ENCODE measurements at places on chromosomes 7 and 10. TPM values are rescaled to one million over a fixed set of nuclear protein-coding genes. Genes with fewer than 3 reads are reported as not detected.

The TAS2R3 gene
- total RNA-seq = 0.74 TPM

The SPOCK2 gene
- total RNA-seq = 3.4 TPM

The BUB3 gene
- total RNA-seq = 107 TPM

The PLAU gene
- total RNA-seq = 19.5 TPM

The ARHGEF5 gene
- total RNA-seq = 11.9 TPM

The MALRD1 gene
- total RNA-seq = 0.28 TPM

The H2BK1 gene
- not detected for total RNA-seq

The MXI1 gene
- 10.3 TPM for total RNA-seq

The COA1 gene
- total RNA-seq = 55.5 TPM

GRCh38 chr10:92381543-92381954, 90.6 kb downstream of the MARCHF5 start:
- DNase-seq = peak; percentile 13

- DNase-seq = no peak
These were observed 189.3 kb upstream of the LYZL2 start for GRCh38 chr10:30818854-30819253.

DNA sequence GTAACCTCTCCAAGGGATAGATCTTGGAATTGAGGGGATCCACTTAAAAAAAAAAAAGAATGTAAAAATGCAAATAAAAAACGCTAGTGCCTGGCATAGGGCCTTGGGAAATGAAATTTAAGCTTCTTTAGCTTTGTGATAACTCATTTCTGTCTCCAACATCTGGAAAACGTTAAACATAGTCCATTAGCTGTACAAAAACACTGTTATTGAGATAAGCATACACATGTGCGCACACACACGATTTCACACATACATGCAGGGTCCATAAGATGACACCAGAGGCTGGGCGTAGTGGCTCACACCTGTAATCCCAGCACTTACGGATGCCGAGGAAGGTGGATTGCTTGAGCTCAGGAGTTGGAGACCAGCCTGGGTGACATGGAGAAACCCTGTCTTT, 13.7 kb upstream of the CUL2 start:
- no peak for DNase-seq

GRCh38 chr7:137519181-137519691, 175.7 kb upstream of the PTN start:
- DNase-seq = no peak

DNA sequence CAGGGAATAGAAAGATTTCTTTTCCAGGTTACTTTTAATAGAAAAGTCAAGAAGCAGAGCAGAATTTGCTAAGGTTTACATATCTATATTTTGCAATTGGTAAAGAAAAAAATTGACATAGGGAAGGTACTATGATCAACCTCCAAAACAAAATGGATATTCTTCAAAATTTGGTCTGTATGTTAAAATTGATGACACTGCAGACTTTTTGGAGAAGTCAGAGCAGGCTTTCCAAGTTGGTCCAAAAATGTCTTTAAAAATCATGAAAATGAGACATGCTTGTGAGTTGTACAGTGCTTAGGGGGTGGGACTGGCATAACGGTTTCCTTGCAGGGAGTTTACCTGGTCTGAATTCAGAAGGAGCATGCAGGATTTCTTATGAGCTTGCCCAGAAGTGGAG, 77.0 kb downstream of the TFPI2 start:
- no peak for DNase-seq

DNA sequence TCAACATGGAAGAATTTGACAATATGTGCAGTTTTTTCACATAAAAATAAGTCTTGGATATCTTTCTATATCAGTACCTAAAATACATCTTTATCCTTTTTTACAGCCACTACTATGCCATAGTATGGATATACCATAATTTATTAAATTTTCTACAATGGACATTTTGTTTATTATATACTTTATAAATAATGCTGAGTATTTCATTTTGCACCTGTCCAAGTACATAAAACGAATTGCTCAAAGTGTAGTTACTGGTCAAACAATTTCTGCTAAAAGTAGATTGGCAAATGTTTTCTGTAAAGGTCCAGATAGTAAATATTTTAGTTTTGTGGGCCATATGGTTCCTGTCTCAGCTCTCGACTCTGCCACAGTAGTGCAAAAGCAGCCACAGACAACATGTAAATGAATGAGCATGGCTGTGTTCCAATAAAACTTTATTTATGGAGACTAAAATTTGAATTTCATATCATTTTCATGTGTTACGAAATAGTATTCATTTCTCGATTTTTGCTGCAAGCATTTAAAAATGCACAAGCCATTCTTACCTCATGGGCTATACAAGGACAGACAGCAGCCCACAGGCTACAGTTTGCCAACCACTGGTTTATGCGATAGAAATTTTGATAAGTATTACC, 96.9 kb upstream of the STEAP1B start:
- no peak for DNase-seq

DNA sequence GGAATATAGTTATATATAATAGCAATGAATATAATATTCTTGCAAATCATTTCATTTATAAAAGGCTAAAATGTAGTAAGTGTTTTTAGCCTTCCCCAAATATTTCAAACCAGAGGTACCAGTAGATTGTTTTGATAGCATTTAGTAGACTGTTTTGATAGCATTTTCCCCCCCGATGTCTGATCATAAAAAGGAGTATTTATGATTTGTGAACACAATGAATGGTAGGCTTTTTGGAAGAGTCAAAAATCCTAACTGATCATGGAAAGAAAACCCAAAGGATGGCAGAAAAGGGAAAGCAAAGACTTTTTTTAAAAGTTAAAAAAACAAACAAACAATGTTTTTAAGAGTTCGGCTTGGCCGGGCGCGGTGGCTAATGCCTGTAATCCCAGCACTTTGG, 152.5 kb downstream of the PIP4K2A start:
- no peak for DNase-seq

DNA sequence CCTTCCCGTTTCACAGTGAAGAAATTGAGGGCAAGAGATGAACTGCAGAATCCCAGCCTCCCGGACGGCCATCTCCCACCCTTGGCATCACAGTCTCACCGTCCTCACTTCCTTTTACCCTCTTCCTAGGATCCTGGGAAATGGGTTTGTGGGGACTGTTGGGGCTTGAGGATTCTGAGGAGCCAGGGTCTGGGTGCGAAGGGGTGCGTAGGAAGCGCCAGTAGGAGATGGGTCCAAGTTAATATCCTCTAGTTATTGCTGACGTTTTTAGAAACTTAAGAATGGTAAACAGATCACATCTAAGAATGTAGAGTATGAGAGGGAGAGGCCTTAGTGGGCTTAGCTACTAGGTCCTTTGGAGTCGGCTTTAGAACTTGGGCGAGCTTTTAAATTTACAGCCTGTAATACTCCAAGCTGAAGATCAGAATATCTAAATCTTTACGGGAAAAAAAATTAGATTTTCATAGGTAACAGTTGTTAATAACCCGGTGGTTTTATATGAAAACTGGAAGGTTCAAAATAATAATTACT, 696 bp downstream of the MALSU1 start:
- no peak for DNase-seq

GRCh38 chr7:78153285-78153684, 354.7 kb downstream of the PHTF2 start:
- no peak for DNase-seq

DNA sequence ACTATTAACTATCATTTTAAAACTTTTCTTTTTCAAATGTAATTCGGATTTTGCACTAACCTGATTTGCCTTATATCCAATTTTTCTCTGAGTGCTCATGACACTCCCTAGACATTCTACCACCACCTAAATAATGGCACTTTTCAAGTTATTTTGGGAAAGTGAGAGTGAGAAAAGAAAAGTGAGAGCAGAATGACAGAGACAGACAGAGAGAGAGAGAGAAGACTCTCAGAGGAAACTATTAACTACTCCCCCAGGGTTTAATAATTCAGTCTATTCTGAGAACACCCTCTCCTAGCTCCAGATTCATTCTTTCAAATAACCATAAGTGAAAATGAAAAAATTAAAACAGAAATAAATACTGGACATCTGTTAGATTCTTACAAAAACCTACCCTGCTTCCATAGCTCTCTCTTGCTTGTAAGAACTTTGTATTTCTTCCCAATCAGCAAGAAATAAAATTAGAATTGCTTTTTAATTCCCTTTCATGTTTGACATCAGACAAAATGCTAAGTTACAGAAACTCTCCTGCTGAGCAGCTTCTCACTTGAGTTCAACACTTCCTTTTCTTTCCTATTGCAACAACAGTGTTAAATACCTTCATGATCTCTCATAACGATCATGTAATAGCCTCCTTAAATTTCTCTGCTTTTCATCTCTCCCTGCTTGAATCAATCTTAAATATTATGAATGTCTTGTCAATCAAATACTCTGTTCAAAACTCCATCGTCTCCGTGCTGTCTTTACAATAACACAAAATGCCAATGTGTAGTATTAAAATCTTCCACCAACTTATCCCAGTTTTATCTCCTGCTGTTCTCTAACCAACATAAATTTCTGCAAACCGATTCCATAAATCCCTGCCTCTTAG, 191.7 kb downstream of the SEMA3E start:
- DNase-seq = no peak

DNA sequence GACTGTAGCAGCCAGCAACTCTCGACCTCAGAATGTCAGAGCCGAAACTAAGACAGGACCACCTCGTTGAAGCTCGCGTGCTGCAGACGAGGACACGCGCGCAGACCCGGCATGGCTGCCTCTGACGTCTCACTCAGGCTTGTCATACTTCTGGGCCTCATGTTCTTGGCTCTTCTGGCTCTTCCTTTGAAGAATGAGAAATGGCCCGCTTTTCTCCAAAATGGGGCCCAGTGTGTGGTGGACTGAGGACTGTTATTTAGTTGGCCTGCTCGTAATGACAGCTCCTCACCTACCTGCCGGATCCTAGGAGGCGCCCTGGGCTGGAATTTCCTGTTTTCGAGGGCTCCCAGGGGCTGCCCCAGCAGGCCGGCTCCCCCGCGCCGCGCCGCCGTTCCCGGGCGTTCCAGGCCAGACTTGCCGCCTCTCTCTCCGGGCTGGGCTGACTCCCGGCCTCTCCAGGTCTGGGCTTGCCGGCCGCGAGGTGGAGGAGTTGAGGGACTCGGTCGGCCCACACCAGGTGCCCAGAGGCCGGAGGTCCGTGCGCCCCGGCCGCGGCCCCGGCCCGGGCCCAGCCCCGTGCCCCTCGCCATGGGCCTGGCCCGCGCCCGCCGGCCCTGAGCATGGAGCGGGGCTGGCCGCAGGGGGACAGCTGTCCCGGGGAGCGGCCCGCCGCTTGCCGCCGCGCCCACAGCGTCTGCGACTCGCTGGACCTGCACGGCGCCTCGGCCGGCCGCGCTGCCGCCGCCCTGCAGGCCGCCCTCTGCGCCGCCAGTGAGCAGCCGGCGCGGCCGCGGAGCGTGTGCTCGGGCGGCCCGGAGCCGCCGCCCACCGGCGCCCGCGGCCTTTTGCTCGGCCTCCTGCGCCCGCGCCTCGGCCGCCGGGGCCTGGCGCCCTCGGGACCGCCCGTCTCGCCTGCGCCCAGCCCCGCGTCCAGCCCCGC, 28.1 kb downstream of the AGAP3 start:
- DNase-seq = peak; percentile 49

DNA sequence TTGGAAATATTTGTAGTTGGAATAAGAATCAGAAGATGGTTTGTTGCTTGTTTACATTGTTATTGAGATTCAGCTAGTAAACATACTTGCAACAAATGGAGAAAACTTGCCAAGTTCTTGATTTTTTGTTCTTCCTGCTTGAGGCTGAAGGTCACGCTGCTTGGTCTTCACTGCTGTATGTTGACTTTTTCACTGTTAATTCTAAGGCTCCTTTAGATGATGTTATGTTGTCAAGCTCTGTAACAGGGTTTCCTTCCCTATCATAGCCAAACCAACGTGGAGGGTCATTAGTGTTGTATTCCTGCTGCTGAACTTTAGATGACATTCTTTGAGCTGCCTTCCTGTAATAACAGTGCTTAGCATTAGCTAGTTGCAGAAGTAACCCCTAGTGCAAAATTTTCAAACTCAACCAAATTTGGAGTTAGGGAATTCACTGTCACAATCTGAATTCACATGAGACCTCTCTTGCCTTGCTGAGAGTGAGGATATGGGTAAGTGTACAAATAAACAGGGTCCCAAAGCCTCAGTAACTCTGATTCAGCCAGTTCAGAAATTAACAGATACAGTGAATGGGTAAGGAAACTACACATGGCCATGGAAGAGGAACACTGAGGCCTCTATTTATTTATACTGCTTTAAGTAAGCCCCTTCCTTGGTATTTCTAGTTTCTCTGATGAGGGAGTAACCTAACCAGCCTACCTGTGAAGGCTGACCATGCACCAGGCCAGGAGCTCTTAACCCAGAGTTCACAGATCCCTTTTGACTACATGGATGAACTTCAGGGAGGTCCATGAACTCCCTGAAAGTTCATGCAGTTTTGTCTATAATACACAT, 64.6 kb downstream of the FAM185A start:
- no peak for DNase-seq

GRCh38 chr7:132041108-132041507, 484.7 kb upstream of the PODXL start:
- no peak for DNase-seq

- no peak for DNase-seq
These were observed 1.7 kb downstream of the ADAM8 start for GRCh38 chr10:133274751-133275683.

DNA sequence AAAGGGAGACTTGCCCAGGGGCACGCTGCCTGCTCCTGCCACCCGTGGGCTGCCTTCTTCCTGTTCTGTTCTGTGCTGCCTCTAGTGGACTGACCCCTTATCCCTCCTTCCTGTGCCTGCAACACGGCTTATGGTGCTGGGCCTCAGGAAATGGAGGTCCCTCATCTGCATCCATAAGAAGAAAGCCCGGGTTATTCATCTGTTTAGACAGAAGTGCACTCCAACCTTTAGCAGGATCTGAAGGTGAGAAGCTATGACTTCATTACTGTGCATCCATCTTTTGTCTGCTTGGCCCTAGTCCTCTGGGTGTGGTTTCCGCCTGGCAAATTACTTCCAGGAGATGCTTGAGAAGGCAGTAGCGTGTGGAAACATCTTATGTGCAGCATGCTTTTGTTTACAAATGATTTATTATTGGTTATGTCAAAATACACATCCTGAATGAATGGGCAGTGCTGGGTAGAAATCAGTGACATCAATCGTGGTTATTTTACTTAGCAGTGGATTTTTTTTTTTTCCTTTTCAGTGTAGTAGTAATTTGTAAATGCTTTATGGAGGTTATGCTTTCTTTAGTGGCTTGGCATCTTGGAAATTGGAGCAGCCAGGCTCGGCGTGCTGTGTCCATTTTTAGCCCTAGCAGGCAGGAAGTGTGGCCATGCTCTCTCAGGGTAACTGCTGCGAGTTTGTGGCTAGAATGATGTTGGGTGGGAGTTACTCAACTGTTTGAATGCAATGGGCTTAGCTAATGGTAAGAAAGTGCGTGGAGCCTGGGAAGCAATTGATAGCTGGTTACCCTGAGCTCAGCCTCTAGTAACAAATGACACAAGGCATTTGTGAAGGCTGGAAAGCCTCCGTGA, 12.7 kb downstream of the PTPRE start:
- no peak for DNase-seq

- no peak for DNase-seq
These were observed 619 bp upstream of the LMTK2 start for GRCh38 chr7:98105942-98106544.

Measured in endothelial cell (in vitro differentiated cells).